Stimulated activated CD8-positive, alpha-beta memory T cell treated with anti-CD3 and anti-CD28 coated beads, Interleukin-2, amount 100 ng/mL, for 48 hours (primary cell): ENCODE measurements at places on chromosomes 6 and 20.

GRCh38 chr6:166776571-166776970 lies 149.5 kb upstream of the RPS6KA2 start:
- no peak for DNase-seq

GRCh38 chr6:152775428-152775827 lies 24.8 kb downstream of the VIP start:
- DNase-seq: no peak

- no peak for DNase-seq
Observed at GRCh38 chr20:45407067-45407745, 883 bp upstream of the DBNDD2 start.

GRCh38 chr6:160963651-160964050 lies 27.9 kb upstream of the MAP3K4 start:
- DNase-seq: no peak

DNA sequence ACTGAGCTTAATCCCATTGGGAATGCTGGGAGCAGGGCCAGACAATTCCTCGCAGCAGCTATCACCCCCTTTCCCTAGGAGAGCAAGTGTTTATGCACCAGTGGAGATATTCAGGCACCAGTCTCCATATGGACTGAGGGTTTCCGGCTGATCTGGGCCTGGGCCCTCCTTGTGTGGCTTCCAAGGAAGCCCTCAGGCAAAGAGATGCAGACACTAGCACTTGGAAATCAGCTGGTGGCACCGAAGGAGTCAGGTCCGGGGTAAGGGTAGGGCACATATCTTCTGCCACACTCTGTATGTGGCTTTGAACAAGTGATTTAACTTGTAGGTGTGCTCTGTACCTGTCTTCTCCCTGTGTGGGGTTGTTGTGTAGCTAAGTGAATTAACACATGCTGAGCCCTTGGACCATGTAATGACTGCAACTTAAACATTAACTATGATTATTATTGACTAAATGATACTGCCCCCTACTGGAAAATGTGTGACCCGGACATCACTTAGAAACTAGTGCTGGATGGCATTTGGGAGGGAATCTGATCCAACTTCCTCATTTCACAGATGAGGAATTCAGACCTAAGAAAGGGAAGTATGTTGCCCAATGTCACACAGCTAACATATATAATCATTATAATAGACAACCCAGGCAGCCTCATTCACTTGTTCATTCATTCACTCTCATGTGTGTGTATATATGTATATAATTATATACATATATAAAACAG lies 19.3 kb upstream of the WFDC2 start:
- no peak for DNase-seq

GRCh38 chr20:4130404-4131189 lies 115.2 kb upstream of the RNF24 start:
- peak; percentile 43 for DNase-seq

DNA sequence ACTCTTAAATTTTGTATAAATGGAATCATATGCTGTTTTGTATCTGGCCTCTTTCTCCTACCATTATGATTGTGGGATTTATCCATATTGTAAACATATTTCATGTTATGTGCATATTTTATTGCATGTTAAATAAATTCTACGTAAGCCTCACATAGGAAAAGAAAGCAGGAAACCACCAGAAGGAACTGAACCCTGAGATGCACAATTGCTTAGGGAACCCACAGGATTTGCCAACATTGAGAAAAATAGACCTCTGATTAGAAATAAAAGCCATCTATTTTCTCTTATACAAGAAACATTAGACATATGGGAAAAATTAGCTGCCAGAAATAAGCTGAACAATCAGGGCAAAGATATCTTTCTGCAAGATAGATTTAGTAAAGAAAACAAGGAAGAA lies 111.2 kb upstream of the CARMIL1 start:
- DNase-seq: no peak

- DNase-seq: no peak
Observed at GRCh38 chr20:1377984-1378734, 14.7 kb downstream of the FKBP1A start.

- no peak for DNase-seq
Observed at GRCh38 chr20:25565578-25566157, 19.7 kb downstream of the NINL start.

DNA sequence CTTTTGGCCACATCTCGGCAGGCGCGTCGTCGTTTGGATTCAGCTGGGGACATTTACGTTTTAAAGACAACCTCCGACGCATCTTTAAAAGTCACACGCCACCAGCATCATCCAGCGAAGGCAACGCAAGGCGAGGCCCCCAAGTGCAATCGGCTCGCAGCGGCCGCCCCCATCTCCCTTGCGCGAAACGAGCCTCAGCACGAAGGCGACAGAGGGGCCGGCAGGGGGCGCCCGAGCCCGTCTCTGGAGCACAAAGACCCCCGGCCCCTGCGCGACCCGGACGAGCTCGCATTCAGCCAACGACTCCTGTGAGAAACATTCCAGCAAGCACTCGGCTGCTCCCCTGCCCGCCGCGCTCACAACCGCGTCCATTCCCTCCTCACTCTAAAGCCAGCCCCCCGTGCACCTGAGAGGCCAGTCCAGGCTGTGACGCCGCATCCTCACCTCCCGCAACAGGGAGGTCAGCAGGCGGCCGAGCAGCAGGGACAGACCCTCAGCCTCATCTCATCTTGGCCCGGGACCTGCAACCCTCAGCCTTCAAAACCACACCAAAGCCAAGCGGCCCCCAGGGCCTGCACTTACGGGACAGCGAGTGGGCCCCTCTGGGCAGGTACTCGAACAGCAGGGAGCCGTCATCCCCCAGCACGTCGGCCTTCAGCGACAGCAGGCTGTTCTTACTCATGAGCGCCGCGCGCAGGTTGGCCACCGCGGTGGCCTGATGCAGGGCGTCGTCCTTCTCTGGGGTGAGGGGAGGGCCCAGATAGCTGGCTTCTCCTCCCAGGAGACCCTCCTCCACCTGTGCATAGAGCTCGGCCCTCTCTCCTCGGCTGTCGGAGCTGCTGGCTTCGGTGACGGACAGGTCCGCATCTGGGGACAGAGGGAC lies 35.8 kb downstream of the SLC2A4RG start:
- DNase-seq: peak; percentile 34

- no peak for DNase-seq
Observed at GRCh38 chr20:6069669-6070068, 15.8 kb upstream of the LRRN4 start.

GRCh38 chr6:87504441-87504840 lies 31.7 kb downstream of the SLC35A1 start:
- DNase-seq: no peak

- DNase-seq: no peak
Observed at GRCh38 chr6:133353061-133353460, 111.9 kb downstream of the EYA4 start.

GRCh38 chr20:46639587-46639986 lies 11.7 kb downstream of the SLC13A3 start:
- no peak for DNase-seq

DNA sequence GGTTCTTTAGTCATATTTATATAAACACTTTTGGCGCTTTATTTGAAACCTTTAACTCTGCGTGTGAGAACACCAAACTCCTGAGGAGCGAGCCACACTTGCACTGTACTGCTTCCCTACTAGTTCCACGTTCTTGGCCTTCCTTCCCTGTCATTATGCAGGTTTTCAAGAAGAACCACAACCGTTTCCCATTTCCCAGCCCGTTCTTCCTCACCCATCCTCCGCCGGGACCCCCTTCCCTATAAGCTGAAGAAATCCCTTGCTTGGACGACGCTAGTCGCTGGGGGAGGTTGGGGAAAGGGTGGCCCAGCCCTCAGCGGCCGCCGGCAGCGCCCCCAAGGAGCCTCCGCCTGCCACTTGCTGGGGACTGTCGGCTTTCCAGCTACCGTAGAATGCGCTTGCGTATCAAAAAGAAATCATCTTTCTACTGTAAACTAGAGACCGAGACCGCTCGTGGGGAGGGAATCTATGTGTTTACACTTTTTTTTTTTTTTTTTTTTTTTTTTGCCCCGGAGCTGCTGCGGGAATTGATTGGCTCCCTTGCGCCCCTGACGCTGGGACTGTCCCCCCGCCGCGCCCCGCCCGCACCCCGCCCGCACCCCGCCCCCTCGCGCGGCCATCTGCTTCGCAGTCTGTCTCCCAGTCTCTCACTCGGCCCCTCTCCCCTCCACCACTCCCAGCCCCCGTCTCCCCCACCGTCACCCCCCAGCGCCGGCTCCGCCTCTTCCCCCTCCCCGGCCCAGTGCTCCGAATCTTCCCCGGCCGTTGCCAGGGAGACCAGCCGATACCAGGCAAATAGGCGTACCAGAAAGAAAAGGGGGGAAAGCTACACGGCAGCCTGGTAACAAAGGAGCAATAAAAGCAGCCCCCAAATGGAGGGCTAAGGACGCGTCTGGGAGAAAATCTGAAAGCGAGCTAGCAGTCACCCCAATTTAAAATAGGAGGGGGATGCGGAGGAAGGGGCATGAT lies 2.3 kb upstream of the MARCKS start:
- DNase-seq: no peak

DNA sequence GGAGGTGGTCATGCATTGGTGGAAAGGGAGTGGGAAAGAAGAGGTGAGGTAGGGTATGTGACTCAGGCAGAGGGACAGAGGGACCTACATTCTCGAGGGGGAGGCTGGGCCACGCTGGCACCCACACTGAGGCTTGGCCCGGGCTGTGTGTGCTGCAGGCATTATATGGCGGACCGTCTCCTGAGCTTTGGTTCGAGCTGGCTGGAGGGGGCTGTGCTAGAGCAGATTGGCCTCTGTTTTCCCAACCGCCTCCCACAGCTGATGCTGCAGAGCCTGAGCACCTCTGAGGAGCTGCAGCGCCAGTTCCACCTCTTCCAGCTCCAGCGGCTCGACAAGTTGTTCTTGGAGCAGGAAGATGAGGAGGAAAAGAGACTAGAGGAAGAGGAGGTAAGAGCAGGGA lies 23.4 kb downstream of the DNPH1 start:
- DNase-seq: no peak

GRCh38 chr6:33897189-33897780 lies 93.5 kb upstream of the MLN start:
- no peak for DNase-seq

DNA sequence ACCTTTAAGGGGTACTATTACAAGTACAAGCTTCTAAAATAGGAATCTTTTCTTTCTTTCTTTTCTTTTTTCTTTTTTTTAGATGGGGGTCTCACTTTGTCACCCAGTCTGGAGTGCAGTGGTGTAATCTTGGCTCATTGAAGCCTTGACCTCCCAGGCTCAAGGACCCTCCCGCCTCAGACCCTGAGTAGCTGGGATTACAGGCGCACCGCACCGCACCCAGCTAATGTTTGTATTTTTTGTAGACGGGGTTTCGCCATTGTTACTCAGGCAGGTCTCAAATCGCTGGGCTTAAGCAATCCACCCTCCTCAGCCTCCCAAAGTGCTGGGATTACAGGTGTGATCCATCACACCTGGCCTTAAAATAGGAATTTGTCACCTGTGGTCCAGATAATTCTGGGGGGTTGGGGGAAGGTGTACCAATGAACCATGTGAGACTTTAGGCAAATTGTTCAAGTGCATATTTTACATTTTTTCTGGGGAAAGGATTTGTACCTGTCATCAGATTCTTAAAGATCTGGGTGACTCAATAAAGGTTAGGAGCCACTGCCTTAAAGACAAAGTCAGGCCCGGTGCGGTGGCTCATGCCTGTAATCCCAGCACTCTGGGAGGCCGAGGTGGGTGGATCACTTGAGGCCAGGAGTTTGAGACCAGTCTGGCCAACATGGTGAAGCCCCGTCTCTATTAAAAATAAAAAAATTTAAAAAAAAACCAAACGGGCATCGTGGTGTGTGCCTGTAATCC lies 19.7 kb upstream of the SYNJ2 start:
- DNase-seq: no peak

DNA sequence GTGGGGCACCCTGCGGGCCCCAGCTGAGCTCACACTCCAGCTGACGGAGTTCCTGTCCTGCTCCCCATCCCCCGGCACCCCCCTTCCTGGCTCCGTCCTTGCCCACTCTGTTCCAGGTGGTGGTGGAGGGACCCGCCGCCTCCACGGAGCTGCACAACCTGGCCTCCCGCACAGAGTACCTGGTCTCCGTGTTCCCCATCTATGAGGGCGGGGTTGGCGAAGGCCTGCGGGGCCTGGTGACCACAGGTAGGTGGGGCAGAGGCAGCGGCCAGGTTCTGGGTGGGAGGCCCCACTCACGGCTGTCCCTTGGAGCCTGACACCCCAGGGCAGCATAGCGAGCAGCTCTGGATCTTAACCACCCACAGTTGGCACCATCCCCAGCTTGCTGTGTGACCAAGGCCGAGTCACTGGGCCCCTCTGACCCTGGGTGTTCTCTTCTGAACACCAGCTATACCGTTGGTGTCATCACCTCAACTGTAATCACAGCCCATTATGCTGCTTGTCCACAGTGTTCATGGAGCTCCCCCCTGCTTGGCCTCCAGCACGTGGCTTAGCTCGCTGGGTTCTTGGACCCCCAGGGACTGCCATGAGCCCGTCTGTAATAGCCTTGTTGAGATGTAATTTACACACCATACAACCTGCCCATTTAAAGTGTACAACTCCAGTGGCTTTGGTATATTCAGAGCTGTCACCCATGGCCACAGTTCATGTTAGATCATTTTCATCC lies 17.4 kb downstream of the COL20A1 start:
- no peak for DNase-seq

GRCh38 chr20:33551778-33552177 lies 61.9 kb downstream of the CBFA2T2 start:
- no peak for DNase-seq

DNA sequence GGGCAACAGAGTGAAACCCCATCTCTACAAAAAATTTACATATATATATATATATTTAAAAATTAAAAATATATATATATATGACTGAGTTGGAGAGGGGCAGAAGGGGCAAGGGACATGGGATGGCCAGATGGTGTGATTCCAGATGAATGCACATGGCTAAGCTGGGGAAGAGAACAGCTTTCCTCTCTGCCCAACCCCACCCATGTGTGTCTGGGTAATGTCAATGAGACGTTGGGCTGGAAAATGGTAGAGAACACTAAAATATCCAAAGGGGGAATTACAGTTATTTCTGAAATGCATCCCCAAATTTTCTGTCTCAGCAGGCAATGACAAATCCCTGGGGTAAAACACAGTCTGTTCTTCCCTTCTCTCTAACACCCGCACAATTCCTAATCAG lies 31.2 kb upstream of the CCND3 start:
- DNase-seq: no peak

GRCh38 chr20:61112515-61112914 lies 139.5 kb upstream of the CDH4 start:
- DNase-seq: no peak

- DNase-seq: no peak
Observed at GRCh38 chr6:5610640-5611039, 349.3 kb downstream of the FARS2 start.

GRCh38 chr20:63007646-63008488 lies 1.1 kb upstream of the BHLHE23 start:
- DNase-seq: no peak
